Head of caudate nucleus (tissue), 42 donors: ENCODE measurements at places on chromosomes 16 and 17.

GRCh38 chr17:80330276-80330675, 69.6 kb downstream of the RNF213 start:
- DNase-seq, result no peak

GRCh38 chr16:85898521-85899442, at the start of gene IRF8:
IRF8 (plus strand) TSS chr16:85899162; CDS start chr16:85903016, 3,854 bp downstream.
- peak; percentile 53 for DNase-seq

DNA sequence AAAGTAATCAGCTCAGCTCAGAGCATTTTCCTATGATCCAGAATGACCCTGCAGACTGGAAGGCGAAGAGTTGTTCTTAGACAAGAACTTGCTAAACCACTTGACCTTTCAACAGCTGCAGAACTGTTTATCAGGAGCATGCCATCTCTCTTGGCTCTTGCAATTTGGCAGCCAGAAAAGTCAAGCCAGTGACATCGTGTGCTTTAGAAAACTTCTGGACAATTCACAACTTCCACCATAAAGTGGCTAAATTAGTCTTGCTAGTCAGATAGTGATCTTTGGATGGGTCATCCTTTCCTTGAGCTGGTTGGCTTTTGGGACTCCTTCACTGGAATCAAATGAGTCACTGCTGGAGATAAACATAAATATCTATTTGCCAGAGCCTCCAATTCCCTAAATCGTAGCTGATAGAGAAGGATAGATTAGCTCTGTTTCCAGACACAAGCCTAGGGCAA, 146.5 kb downstream of the MAP2K6 start:
- no peak for DNase-seq

DNA sequence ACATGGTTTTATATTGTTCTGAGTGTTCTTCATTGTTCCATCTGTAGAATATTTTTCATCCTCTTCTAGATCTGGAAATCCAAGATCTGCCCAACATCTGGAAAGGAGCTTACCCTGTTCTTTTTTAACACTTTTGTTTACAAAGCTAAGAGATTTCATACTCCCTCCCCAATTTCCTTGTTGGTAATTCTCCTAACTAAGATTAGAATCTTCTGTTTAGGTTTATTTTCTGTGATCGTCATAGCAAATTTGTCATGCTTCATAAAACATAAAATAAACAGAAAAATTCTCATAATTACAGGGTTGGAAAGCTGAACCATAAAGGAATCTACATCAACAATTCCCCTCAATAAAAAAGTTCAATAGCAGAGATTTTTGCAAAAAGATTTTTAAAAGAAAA, 580.3 kb upstream of the CA10 start:
- DNase-seq, result no peak

DNA sequence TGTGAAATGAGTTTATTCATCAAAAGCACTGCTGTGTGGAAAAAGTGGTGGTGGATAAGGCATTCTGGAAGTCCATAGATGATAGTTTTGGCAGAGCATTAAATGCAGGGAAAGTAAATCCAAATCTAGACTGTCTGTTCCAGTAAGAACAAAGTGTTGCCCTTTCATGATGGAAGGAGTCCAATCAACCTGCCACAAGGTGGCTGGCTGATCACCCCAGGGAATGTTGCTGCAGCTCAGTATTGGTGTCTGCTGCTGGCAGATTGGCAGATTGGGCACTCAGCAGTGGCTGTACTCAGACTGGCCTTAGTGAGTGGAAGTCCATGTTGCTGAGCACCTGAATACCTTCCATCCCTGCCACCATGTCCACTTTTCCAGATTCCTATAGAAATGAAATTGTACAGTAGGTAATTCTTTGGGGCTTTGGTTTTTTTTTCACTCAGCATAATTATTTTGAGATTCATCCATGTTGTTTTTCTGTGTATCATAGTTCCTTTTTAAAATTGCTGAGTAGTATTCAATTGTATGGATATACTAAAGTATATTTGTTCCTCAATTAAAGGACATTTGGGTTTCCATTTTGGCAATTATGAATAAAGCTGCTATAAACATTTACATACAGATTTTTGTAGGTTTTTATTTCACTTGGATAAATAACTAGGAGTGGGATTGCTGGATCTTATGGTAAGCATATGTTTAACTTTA, 14.3 kb downstream of the DYNLL2 start:
- no peak for DNase-seq

DNA sequence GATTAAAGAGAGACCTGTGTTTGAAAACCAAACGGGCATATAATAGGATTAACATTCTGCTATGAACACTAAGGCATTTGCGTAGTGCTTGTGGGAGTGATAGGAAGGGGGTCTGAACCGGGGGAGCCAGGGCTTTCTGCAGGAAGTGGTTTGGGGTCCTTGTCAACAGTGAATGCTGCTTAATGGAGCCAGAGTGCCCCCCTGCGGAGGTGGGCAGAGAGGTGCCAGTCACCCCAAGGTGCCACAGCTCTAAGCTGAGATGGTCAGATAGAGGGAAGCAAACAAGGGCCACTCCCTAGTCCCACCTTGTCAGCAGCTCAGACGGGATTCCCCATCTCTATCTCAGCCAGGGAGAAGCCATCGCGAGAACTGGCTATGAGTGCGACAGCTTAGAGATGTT, 17.7 kb downstream of the NAA60 start:
- DNase-seq, result peak; percentile 29

DNA sequence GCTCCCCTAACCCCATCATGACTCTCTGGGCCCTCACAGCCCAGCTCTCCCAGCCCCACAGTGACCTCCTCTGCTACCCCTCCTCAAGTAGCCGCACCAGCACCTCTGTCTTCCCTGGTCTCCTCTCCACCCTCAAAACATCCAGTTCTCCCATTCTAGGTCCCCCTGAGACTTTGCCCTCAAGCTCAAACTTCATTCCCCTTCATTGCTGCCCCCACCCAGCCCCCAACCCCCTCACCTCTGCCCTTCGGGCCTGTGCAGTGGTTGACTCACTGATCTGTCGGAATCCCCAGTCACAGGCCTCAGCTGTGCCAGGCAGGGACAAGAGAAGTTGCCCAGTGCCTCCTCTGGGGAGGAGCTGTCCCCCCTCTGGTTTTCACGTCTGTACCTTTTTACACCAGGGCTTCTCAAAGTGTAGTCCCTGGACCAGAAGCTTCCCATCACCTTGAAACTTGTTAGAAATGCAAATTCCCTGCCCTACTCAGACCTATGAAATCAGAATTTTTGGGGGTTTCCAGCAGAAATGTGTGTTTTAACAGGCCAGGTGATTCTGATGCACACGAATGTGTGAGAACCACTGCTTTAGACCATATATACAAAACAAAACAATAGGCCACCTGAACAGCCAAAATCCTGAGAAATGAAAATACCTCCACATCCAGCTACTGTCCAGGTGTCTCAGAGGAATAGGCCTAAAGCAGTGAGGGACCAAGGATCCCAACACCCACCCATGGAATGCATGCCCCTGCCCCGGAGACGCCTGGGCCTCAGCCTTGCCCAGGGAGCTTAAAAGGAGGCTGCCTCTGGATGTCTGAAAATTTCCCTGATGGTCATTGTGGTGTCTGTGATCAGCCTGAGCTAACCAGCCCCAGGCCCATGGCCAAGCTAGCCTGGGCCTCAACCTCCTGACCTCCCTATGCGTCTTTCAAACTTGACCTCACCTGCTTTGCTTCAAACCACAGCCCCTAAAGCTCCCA, 853 bp upstream of the DOK4 start:
- DNase-seq, result no peak

- peak; percentile 35 for DNase-seq
Observed at GRCh38 chr16:87464691-87465300, 28.0 kb downstream of the ZCCHC14 start.

GRCh38 chr17:77887464-77888241, 70.8 kb upstream of the TNRC6C start:
- DNase-seq, result peak; percentile 61

GRCh38 chr16:53784291-53784690, 80.3 kb downstream of the FTO start:
- no peak for DNase-seq

DNA sequence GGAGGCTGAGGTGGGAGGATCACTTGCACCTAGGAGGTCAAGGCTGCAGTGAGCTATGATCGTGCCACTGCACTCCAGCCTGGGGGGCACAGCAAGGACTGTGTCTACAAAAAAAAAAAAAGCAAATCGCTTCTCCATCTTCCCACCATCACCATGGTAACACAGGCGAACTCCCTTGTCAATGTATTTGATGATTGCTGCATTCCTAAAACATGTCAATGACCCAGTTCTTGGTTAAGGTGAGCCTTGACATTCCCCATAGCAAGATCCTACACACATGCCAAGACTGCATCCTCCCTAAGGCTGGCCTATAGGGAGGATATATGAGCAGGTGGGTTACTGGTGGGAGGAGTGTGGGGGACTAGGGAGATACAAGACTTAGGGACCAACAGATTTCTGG, 12.2 kb downstream of the CNTNAP1 start:
- no peak for DNase-seq

GRCh38 chr16:88395669-88396584, 13.2 kb downstream of the ZNF469 start:
- no peak for DNase-seq

DNA sequence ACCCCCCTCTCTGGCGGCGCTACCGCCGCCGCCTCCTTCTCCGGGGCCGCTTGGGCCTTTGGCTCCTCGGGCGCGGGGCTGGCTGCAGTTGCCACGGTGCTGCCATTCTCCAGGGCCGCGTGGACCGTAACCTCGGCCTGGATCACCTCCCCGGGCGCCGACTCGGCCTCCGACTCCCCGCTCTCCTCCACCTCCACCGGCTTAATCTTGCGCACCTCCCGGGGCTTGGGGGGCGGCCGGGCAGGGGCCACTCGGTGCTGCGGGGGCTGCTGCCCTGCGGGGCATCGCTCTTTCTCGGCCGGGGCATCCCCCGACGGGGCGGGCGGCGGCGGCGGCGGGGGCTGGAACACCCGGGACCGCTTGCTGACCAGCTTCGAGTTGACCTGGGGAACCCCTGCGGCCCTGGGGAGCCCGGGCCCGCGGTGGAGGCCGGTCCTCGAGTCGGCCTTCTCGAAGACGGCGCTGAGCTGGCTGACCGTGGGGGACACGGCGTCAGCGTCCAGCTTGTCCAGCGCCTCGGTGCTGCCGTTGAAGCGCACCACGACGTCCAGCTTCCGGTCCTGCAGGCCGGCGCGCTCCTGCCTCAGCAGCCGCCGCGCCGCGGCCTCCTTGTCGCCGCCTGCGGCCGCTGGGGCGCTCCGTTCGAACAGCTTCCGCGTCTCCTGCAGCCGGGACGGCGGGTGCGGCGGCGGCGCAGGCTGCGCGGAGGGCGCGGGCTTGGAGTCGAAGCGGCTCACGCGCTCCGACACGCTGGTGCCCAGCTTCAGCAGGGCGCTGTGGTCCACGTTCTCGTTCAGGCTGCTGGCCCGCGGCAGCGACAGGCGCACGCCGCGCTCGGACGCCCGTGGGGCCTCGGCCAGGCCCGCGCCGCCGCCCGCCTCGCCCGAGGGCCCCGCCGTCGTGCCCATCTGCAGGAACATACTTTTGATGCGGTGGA, 792 bp downstream of the PPP1R9B start:
- peak; percentile 67 for DNase-seq

DNA sequence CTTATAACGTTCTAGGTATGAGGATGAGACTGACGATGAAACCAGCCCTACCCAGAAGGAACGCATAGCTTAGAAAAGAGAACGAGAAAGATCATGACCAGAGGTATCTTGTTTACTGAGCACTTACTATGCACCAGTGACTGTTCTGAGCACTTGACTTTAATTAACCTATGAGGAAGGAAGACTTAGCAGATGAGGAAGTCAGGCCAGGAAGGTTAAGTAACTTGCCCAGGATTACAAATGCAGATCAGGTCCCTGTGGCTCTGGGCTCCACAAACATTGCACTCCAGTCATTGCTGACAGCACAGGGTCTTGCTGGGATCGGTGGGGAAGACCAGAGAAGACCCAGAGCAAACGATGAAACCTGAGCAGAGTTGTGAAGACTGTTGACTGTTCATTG, 7.1 kb downstream of the KRT13 start:
- no peak for DNase-seq

DNA sequence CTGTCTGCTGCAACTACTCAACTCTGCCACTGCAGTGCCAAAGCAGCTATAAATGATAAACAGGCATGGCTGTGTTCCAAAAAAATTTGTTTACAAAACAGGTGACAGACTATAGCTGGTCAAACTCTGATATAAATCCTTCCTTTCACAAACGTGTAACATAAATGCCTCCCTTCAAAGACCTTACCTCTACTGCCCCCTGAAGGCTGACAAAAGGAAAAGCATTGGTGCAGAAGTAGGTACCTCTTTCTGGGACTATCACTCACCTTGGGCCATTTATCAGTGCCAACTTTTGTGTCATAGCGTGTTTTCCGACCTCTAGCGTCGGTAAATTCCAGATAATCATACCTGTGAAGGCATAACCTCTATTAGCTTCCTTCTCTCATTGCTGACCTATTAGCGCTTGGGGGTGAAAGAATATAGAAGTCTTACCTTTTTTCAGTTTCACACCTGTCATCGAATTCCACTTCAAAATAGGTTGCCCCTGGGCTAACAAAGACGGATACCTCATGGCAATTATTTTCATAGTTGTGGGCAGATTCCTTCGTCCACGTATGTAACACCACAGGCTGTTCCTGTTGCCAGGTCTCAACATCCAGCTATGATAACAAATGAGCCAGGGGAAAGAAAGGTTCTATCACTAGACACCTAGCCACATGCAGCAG, 67.9 kb downstream of the ZZEF1 start:
- DNase-seq, result peak; percentile 50

GRCh38 chr17:16250635-16251034, 33.6 kb downstream of the PIGL start:
- no peak for DNase-seq

DNA sequence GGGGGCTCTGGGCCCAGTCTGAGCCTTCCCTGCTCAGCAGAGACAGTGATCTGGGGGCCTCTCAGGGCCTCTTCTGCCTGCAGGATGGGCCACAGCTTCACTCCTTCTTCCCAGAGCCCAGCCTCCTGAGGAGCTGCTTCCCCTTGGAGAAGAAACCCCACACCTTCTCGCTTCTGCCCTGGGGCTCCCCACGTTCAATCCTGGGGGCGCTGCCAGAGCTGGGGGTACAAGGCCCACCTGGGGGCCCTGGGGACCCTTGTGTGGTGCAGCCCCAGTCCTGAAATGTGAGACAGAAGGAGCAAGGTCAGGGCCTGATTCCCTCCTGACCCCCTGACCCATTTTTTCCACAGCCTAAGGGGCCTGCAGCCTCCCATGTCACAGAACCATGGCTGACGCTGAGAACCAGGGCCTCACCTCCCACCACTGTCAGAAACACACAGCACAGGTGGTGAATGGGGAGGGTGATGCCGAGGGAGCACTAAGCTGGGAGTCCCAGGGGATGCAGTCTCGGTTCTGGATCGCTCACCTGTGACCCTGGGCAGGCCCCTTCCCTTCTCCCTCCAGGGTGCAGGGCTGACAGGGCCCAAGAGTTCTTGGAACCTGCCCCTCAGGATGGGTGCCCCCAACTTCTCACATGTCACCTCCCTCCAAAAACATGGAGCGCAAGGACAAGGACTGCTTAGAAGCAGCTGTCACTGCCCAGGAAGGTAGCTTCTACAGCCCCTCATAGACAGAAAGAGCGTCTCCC, 21.6 kb upstream of the MPO start:
- DNase-seq, result no peak

- DNase-seq, result no peak
Observed at GRCh38 chr16:17510567-17510966, 39.8 kb upstream of the XYLT1 start.

- peak; percentile 55 for DNase-seq
Observed at GRCh38 chr16:68590201-68590994, 51.3 kb downstream of the ZFP90 start.
